ENCODE measurements at places on chromosomes 11 and 22. TPM values are rescaled to one million over a fixed set of nuclear protein-coding genes. Genes with fewer than 3 reads are reported as not detected.

- peak overlapping the region; percentile 92 for H3K4me3 ChIP-seq
- peaks cover 17% of the 10 kb centered on the region for H3K36me3 ChIP-seq
- H3K27me3 ChIP-seq = no peaks in the 10 kb centered on the region
- H3K4me1 ChIP-seq = no peaks in the 10 kb centered on the region
- no peak for DNase-seq
- H3K27ac ChIP-seq = no peak overlapping the region
These were observed 463 bp upstream of the PTPMT1 start for GRCh38 chr11:47564933-47565339.

GRCh38 chr11:93330446-93330984, at the start of gene DEUP1:
Gene DEUP1 (plus strand): TSS chr11:93330742. CDS start chr11:93332260, 1,518 bp downstream.
- H3K27ac ChIP-seq = no peak within 1 kb of the TSS
- no peaks in the 10 kb centered on the region for H3K36me3 ChIP-seq
- peak; percentile 79 for DNase-seq
- peak within 1 kb of the TSS; percentile 80 for H3K4me3 ChIP-seq

- H3K27me3 ChIP-seq = peaks cover 97% of the 10 kb centered on the region
- no peak for DNase-seq
- H3K27ac ChIP-seq = no peak overlapping the region
- no peak overlapping the region for H3K4me3 ChIP-seq
- H3K4me1 ChIP-seq = no peaks in the 10 kb centered on the region
These were observed 7.5 kb upstream of the NELL1 start for GRCh38 chr11:20661850-20662249.

- H3K36me3 ChIP-seq = no peaks in the 10 kb centered on the region
- peak overlapping the region; percentile 82 for H3K4me3 ChIP-seq
- DNase-seq = no peak
- peak overlapping the region; percentile 65 for H3K27ac ChIP-seq
- H3K27me3 ChIP-seq = peaks cover 11% of the 10 kb centered on the region
These were observed 3.3 kb upstream of the BCL9L start for GRCh38 chr11:118928870-118929500.

DNA sequence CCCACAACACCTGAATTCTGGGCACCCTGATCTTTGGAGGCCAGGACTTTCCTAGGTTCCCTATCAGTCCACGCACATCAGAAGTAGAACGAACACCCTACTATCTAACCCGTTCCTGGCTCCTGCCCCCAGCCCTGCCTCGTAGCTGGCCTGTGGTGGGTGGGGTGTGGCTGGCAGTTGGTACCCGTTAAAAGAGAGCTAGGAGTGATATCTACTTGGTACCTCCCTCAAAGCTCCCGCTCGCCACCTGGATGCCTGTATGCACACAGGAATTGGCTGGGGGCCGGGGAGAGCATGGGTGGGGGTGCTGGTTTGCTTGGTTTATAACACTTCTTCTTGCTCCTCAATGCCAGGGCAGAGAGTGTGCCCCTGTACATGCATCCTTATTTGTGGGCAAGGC, 14.0 kb upstream of the NECTIN1 start:
- H3K4me1 ChIP-seq = no peaks in the 10 kb centered on the region
- DNase-seq = no peak
- no peaks in the 10 kb centered on the region for H3K36me3 ChIP-seq
- H3K27me3 ChIP-seq = peaks cover 37% of the 10 kb centered on the region
- H3K4me3 ChIP-seq = peak overlapping the region; percentile 77

GRCh38 chr11:60169264-60169915, 13.5 kb downstream of the MS4A6A start:
- DNase-seq = peak; percentile 65
- H3K4me1 ChIP-seq = no peaks in the 10 kb centered on the region
- H3K27ac ChIP-seq = no peak overlapping the region
- no peaks in the 10 kb centered on the region for H3K27me3 ChIP-seq

GRCh38 chr11:128783513-128783912, 83.6 kb downstream of the KCNJ1 start:
- H3K36me3 ChIP-seq = no peaks in the 10 kb centered on the region
- H3K27me3 ChIP-seq = peaks cover 16% of the 10 kb centered on the region
- no peak for DNase-seq
- H3K4me3 ChIP-seq = no peak overlapping the region
- no peak overlapping the region for H3K27ac ChIP-seq

DNA sequence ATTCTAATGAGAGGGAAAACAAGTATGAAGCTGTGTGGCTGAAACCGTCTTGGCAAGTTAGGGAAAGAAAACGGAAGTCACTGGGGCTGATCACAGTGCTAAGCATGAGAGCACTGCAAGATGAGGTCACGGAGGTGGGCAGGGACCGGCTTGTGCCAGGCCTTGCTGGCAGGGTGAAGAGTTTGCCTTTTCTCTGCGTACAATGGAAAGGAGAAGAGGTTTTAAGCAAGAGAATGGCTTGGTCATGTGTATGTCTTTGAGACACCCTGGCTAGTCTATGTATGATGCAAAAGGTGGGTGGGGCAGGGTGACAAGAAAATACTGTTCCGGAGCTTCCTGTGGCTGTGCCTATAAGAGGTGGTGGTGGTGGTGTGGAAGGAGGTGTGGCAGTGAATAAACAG, 567.9 kb downstream of the NTM start:
- DNase-seq = no peak
- no peaks in the 10 kb centered on the region for H3K4me1 ChIP-seq
- no peaks in the 10 kb centered on the region for H3K36me3 ChIP-seq

- H3K4me3 ChIP-seq = no peak overlapping the region
- peaks cover 65% of the 10 kb centered on the region for H3K36me3 ChIP-seq
- peaks cover 5% of the 10 kb centered on the region for H3K4me1 ChIP-seq
- no peak overlapping the region for H3K27ac ChIP-seq
- no peak for DNase-seq
These were observed 30.5 kb downstream of the CTNND1 start for GRCh38 chr11:57792060-57792541.

GRCh38 chr11:102139081-102139498, 28.8 kb downstream of the YAP1 start:
- H3K27ac ChIP-seq = peak overlapping the region; percentile 21
- H3K36me3 ChIP-seq = peaks cover 74% of the 10 kb centered on the region
- H3K27me3 ChIP-seq = no peaks in the 10 kb centered on the region

- DNase-seq = peak; percentile 85
- H3K36me3 ChIP-seq = no peaks in the 10 kb centered on the region
- H3K27me3 ChIP-seq = no peaks in the 10 kb centered on the region
These were observed 8.4 kb downstream of the TSPAN4 start for GRCh38 chr11:850775-851763.

DNA sequence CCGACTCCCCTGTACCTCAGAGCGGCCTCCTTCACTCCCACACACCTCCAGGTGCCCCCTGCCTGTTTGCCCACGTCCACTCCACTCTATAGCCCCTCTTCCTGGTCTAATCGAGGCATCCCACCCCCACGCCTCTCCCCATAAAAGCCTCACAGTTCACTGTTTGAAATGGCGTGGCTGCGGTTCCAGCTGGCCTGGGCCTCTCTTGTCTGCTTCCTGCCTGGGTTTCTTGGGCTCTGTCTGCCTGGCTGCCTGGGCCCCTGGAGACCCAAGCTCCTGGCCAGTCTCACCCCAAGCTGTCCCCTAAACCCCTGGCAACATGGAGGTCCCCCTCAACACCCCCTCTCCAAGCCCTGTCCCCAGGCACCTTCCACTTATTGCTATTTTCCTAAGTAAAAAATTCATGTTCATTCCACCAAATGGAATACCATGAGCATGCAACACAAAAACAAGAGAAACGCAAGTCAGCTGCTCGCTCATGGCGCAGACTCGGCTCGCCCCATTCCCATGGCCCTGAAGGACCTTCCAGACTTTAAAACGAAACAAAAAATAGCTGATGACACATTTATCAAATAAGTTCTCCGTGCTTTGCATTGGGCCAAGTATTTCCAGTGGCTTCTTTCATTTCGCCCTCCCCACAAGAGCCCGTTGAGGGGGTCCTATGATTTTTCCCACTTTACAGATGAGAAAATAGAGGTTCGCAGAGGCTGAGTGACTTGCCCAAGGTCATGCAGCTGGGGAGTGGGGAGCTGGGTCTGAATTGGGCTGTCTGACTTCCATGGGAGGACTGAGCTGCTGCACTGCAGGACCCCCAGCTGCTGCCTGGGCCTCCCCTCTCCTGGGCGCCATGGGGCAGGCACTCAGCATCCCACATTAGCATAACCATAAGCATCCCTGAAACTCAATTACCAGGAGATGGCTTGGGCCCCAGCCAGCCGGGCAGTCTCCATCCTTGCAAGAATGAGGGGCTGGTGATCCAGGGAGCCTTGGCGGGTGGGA, 11.7 kb upstream of the FLRT1 start:
- no peak overlapping the region for H3K4me3 ChIP-seq
- no peaks in the 10 kb centered on the region for H3K27me3 ChIP-seq
- no peak for DNase-seq
- no peak overlapping the region for H3K27ac ChIP-seq
- H3K4me1 ChIP-seq = peaks cover 10% of the 10 kb centered on the region

DNA sequence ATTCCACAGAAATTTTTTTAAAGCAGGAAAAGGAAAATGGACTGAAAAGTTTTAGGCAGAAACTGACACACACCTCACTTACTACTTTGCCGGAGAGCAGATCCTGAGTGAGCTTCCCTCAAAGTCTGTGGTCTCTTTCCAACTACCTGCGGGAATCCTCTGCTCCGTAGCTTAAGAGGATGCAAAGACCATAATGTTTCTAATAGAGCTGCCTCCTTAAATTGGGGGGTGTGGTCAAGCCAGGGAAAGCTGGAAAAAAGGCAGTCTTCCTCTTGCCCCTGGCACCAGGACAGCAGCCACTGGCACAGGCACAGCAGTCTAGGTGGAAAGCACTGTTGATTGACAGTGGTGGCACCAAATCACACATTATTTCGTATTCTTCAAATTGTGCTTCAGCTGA, at the start of gene ETS1:
Gene ETS1 (minus strand): TSS at position 144 of the 400 bp plus-strand sequence. CDS start 14,428 bp downstream, outside the sequence.
- H3K36me3 ChIP-seq = no peaks in the 10 kb centered on the region
- no peak within 1 kb of the TSS for H3K27ac ChIP-seq
- peak within 1 kb of the TSS; percentile 67 for H3K4me3 ChIP-seq
- H3K27me3 ChIP-seq = peaks cover 80% of the 10 kb centered on the region

GRCh38 chr22:40153192-40153591, 24.5 kb upstream of the TNRC6B start:
- no peaks in the 10 kb centered on the region for H3K36me3 ChIP-seq
- no peak overlapping the region for H3K27ac ChIP-seq
- H3K27me3 ChIP-seq = no peaks in the 10 kb centered on the region
- H3K4me3 ChIP-seq = no peak overlapping the region
- no peaks in the 10 kb centered on the region for H3K4me1 ChIP-seq

- H3K27me3 ChIP-seq = no peaks in the 10 kb centered on the region
- no peak for DNase-seq
- no peaks in the 10 kb centered on the region for H3K36me3 ChIP-seq
- H3K27ac ChIP-seq = no peak overlapping the region
- H3K4me1 ChIP-seq = peaks cover 6% of the 10 kb centered on the region
- H3K4me3 ChIP-seq = no peak overlapping the region
These were observed 33.5 kb upstream of the GNAZ start for GRCh38 chr22:23036684-23037428.

BCO2 gene
- 1.1 TPM for total RNA-seq

OR52I1 gene
- total RNA-seq = not detected

SVIP gene
- 7.8 TPM for total RNA-seq
